ENCODE measurements at places on chromosomes 16 and 17.

DNA sequence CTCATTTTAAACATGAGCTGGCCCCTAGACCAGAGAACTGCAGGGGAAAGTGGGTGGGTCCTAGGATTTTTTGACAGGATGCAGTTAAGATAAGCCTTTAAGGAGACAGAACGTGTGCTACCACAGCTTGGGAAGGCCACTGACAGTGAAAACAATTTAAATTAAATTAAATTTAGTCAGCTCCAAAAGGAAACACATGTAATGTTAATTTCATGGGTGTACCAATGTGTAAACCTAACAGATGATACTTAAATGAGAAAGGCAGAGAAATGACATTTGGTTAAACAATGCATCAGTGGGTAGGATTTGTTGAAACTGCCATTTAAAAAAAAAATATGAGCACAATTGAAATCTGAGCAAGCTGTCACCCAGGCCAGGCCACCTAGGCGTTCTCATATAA is 250.8 kb downstream of the XYLT1 start:
- DNase-seq: no peak

GRCh38 chr16:85107532-85107931 is 4.7 kb downstream of the CIBAR2 start:
- no peak for DNase-seq

GRCh38 chr17:42118545-42118944 is 2.6 kb downstream of the KAT2A start:
- DNase-seq: no peak

- no peak for DNase-seq
Observed at GRCh38 chr17:50613007-50613992, 21.4 kb upstream of the ABCC3 start.

DNA sequence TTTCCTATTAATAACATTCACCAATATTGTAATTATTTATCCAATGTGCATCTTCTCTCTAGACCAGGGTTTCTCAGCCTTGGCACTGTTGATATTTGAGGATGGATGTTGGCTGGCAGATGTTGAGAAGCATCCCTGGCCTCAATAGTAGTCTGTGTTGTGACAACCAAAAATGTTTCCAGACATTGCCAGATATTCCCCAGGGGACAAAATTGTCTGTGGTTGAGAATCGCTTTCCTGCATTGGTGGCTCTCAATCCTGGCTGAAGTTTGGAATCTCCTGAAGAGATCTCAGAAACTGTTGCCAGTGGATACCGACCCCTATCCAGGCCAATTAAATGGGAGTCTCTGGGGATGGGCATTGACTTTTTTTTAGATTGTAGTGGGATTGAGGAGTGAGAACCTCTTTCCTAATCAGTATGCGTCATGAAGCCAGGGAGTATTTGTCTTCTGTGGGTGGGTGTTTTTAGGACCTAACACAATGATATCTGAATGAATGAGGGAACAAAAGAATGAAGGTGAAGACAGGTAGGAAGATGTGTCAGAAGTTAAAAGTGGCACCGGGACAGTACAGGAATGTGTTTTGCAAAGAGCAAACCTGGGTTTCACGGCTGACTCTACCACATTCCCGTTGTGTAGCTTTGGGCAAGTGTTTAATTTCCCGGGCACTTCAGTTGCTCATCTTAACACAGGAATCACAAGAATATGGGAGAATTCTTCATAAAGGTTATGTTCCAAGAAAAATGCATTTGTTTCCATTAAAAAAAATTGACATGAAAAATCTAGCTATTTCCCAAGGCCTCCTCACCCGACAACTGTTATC is 24.3 kb downstream of the HSD17B2 start:
- no peak for DNase-seq

DNA sequence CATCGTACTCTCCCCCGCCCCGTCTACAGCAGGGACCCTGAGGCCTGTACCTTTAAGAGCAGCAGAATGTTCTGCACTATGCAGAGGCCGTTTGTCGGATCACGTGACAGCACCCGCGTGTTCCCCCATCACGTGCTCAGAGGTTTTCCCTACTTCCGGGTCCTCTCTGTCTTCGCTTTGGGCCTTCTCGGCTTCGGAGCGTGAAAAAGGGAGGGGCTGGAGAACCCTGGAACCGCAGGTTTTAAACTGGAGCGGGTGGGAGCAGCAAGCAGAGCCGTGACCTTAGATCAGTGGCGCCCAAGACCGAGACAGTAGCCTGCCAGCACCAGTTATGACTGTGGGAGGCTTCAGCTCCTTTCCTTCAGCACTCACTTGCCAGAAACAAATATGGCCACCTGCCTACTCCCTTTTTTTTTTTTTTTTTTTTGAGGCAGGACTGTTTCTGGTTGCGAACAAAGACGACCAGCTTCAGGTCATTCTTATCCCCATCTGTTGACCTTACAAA is at the start of gene CLN3:
Gene CLN3, minus strand, starts transcription at position 105 of the 505 bp plus-strand sequence. CDS start 315 bp downstream, outside the sequence.
- peak; percentile 95 for DNase-seq

DNA sequence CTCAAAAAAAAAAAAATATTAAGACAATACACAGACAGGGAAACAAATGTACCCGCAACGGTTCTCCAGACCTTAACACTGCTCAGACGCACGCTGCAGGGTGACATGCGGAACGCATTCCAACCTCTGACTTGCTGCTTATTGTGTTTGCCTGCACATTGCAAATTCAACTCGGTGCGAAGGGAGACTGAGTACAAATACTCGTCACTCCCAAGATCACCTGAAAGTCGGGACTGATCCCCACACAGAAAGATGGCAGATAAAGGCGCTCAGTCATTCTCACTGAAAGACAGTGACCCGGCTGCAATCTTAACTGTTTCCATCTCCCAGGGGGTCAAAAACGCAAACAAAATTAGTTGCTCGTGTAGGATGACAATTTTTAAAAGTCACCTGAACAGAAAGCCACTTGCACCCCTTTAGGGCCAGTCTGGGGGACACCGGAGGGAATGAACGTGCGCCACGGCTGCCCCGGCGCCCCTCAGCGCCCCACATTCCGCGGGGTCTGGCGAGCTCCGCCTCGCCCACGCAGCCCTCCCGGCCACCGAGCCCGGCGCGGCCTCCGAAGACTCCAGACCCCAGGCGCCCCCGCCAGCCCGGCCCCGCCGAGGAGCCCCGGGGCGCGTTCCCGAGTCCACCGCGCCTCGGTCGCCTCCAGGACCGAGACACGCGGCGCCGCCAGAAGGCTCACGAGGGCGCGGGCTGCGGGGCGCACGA is 589 bp downstream of the CLCN7 start:
- DNase-seq: no peak

- no peak for DNase-seq
Observed at GRCh38 chr17:78783711-78784324, 1.7 kb upstream of the CYTH1 start.

GRCh38 chr17:49521471-49522356 is 26.6 kb downstream of the NGFR start:
- DNase-seq: no peak

DNA sequence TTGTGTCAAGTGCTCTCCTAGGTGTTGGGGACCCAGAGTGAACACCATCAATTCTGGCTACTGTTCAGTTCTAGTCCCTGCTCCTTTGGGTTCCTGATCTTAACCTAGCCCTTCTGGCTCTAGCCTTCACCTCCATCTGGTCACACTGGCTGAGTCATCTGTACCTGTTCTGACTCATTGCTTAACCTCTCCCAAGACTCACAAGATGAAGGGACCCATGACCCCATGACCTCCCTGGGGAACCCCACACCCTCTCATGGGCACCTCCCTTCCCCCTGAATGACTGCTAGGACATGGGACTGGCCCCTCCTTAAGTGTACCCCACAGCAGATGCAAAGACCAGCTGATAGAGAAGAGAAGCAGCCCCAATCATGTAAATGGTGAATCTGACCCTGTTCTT is 345.8 kb upstream of the CDH5 start:
- no peak for DNase-seq

DNA sequence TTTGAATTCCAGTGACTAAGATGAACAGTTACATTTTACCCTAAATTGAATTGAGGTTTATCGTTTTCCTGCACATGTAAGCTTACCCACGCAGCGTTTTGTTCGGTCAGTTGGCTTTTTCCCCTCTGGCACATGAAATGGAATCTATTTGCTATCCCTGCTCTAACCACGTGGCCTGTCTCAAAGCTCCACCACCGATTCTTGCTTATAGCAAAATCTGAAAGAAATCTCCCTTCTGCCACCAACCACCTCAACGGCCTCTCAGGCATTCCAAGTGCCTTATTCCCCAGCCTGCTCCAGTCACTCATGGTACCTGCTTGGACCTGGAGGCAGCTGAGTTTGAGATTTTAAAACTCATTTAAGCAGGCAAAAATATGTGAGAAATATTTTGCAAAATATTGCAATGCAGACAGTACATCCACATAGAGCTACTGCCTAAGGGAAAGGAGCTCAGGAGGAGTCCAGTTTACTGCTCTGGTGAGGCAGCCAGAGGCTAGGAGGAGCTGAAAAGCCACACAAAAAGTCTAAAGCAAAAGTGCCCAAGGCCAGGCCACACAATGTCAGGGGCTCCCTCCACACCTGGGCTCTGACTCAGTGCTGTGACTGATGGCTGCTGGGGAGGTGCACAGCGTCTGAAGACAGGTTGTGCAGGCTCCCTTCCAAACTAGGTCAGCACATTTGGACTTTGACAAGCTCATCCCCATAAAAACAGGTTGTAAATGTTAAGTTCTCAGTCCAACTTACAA is 26.4 kb downstream of the ARHGAP17 start:
- peak; percentile 23 for DNase-seq

GRCh38 chr16:23711785-23712184 is 1.2 kb downstream of the ERN2 start:
- DNase-seq: no peak

- no peak for DNase-seq
Observed at GRCh38 chr16:56939801-56940200, 7.9 kb downstream of the HERPUD1 start.

DNA sequence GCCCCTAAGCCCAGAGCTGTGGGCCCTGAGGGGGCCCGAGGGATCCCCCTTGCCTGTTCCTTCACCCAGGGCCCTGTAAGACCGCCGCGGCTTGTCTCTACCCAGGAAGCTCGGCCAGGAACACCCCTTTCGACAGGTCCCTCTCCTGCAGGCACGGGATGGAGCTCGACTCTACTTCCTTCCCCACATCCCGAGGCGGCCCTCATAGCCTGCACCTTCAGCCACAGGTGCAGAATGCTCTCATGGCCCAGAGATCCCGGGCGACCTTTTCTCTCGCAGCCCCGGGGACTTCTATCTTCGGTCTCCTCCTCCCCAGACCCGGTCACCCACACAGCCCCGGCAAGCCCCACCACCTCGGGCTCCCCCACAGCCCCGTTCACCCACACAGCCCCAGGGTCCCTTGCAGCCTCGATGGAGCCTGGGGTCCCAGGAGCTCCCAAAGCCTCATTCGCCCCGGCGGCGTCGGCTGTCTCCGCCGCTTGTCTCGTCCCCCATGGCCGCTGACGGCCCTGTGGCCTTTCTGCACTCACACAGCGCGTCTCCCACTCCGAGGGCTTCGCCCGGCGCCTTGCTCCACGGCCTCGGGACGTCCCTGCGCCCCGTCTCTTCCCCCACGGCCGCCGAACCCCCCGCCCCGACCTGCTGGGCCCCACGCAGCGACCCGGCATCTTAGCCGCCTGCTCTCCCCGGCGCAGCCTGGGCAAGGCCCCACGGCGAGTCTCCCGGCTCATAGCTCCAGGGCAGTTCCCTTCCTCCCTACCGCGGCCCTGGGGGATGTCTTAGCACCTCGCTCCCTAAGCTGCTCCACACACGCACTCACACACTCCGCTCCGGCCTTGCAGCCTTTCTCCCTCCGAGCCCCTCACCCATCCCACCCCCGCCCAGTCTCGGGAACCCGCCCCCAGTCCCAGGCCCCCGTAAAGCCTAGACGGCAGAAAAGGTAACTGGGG is 650 bp downstream of the KIAA0753 start:
- DNase-seq: no peak

- DNase-seq: no peak
Observed at GRCh38 chr16:5058476-5058875, 7.3 kb downstream of the C16orf89 start.

GRCh38 chr16:83971165-83972130 is 3.4 kb downstream of the NECAB2 start:
- DNase-seq: no peak

DNA sequence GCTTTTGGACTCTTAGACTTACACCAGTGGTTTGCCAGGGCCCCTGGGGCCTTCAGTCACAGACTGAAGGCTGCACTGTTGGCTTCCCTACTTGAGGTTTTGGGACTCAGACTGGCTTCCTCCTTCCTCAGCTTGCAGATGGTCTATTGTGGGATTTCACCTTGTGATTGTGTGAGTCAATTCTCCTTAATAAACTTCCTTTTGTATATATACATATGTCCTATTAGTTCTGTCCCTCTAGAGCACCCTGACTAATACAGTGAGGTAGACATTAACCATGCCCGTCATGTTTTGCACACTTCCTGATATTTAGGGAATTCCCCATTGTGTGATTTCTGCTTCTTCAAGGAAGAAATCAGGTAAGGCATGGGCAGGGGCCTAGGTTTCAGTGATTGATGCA is 147.8 kb upstream of the CA10 start:
- no peak for DNase-seq

- no peak for DNase-seq
Observed at GRCh38 chr17:57377094-57377493, 120.8 kb downstream of the MSI2 start.

DNA sequence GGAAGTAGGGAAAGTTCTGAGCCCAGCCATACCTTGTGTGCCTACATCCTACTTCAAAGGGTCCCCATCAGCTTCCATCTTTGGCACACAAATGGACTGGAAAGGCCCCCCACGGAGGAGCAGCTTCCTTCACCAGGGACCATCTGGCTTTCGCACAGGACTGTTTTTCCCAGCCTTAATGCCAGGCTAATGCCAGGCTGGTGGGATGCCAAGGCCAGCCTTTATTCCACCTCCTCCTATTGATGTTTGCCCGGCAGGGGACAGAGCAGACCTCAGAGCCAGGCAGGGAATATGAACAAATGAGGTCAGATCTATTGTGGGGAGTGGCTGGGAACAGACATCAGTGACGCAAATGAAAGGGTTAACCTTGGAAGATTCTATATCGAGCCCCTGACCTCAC is 5.7 kb downstream of the GPR179 start:
- DNase-seq: no peak

DNA sequence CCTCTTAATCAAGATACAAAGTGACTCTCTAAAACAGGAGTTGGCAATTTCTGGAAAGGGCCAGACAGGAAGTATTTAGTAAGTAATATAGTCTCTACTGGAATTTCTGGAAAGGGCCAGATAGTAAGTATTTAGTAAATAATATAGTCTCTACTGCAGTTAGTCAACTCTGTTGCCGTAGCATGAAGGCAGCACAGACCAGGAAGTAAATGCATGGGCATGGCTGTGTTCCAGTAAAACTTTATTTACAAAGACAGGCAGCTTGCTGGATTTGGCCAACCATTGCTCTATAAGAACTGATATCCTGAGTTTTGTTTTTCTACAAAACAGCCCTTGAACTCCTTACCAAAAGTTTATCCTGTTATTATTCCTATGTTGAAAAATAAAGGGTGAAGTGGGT is 16.9 kb downstream of the LDAF1 start:
- DNase-seq: no peak

- no peak for DNase-seq
Observed at GRCh38 chr17:36885771-36886377, 51.4 kb upstream of the LHX1 start.

DNA sequence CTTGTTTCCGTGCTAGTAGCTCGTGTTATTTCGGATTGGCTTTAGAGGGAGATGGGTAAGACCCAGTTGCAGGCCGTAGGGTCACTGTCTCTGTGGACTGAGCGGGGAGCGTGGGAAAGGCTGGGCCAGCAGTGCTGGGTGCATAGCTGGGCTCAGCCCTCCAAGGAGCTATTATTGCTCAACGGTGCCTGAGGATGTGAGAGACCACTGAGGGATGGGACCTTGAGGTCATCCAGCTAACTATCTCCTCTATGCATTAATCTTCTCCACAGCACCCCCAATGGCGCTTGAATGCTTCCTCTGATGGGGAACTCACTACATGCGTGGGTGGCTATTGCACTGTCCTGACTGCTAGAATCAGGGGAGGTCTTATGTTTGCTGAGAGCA is 126.1 kb upstream of the FOXF1 start:
- DNase-seq: no peak
